Trophoblast cell (in vitro differentiated cells and primary cell): ENCODE measurements at places on chromosomes 3 and 15.

GRCh38 chr3:119357190-119357589 is 63.0 kb downstream of the ARHGAP31 start:
- peak; percentile 70 for DNase-seq

DNA sequence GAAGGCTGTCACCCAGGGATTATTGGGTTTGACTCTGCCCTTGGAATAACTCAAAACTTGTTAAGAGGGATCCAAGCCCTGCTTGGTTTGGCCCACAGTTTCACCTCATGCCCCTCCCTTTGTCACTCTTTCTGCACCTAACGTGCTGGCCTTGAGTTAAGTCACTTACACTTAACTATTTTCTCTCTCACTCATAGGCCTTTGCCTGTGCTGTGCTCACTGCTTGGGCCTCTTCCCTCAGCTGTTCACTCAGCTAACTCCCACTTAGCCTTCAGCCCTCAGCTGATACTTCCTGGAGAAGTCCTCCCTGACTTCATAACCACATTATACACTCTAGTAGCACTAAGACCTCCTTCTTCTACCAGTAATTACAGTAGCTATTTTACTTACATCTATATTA is 133.3 kb downstream of the CMSS1 start:
- DNase-seq: no peak

- DNase-seq: no peak
Measured at GRCh38 chr3:146542978-146543377, 1.4 kb downstream of the PLSCR1 start.

GRCh38 chr3:122857019-122857418 is 62.1 kb downstream of the SLC49A4 start:
- DNase-seq: no peak

GRCh38 chr3:174191380-174191779 is 667.8 kb upstream of the NAALADL2 start:
- DNase-seq: no peak

GRCh38 chr3:183253528-183254486 is 754 bp downstream of the B3GNT5 start:
- DNase-seq: peak; percentile 12

- no peak for DNase-seq
Measured at GRCh38 chr3:187507905-187508304, 139.7 kb downstream of the RTP4 start.

DNA sequence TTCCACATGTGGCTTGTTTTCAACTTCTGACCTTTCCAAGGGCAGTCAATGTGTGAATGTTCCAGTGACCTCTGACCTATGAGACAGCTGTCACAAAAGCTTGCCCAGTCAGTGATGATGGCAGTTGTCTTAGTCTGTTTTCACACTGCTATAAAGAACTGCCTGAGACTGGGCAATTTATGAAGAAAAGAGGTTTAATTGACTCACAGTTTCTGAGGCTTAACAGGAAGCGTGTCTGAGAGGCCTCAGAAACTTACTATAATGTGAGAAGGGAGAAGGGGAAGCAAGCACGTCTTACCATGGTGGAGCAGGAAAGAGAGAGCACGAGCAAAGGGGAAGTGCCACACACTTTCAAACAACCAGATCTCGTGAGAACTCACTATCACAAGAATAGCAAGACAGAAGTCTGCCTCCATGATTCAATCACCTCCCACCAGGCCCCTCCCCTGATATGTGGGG is 95.6 kb downstream of the ECT2 start:
- DNase-seq: no peak

- no peak for DNase-seq
Measured at GRCh38 chr3:24135280-24135679, 190.2 kb downstream of the NR1D2 start.

- DNase-seq: no peak
Measured at GRCh38 chr3:100274361-100274760, 13.6 kb downstream of the TBC1D23 start.

GRCh38 chr3:114857299-114857701 is 289.8 kb downstream of the ZBTB20 start:
- DNase-seq: no peak

DNA sequence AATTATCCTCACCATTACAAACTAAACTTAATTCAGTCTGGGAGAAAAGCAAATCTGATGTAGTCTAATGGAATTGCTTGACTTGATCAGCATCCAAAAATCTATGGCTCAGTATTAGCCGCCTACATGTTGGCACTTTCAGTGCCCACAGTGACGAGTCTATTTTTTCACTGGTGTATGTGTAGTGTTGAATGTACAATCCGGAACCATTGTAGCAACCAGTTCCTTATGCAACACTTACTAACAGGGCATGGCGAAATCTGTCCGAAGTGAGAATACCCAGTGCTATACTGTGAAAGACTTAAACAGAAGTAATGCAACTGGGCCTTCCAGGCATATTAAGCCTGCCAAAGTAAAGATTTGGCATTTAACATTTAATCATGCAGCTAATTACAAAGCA is 18.6 kb downstream of the LRRN1 start:
- DNase-seq: no peak

- peak; percentile 51 for DNase-seq
Measured at GRCh38 chr15:73851689-73852088, 21.7 kb upstream of the TBC1D21 start.

DNA sequence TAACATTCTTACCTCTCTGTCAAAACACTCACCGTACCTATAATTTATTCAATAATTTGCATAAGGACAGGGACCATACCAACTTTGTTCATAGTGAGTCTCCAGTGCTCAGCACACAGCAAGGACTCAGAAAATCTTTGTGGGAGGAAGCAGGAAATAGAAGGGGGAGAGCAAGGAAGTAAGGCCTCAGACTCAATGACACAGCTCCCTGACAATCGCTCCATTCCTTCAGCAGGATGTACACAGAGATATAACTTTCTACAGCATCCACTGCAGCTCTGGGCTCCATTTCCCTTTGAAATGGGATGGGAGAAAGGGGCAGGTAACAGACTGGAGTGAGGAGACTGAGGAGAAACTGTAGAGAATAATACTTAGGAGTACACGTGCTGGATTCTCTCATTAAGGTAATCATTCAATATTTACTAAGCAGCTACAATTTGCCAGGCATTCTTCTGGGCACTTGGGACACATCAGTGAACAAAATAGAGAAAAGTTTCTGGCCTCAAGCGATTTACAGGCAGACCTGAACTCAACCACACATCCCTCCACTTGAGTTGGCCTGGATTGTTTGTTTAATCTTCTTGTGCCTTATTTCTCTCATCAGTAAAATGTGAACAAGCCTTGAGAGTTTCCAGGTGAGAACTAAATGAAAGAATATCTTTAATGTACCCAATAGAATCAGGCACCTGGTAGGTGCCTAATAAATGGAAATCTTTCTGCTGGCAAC is 330.3 kb upstream of the THBS1 start:
- no peak for DNase-seq

DNA sequence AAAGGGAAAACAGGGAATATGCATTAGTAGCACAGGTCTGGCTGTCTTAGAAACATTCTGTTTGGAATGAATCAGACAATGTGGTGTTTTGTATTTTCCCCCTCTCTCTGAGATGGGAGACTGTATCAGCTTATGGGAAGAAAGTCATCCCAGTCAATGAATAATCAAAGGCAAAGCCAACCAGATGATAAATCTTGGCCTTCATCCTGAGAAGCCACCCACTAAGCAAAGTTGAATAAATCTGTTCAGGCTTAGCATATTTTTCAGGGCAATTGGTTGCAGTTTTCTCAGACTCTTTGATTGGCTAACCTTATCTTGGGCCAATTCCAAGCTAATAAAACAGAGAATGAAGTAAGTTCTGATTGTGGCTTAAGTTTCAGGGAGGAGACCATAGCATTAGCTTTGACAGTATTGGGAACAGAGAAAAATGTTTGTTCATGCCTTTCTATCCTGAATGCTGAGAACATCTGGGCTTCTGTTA is 63.6 kb upstream of the ARL8B start:
- DNase-seq: no peak

DNA sequence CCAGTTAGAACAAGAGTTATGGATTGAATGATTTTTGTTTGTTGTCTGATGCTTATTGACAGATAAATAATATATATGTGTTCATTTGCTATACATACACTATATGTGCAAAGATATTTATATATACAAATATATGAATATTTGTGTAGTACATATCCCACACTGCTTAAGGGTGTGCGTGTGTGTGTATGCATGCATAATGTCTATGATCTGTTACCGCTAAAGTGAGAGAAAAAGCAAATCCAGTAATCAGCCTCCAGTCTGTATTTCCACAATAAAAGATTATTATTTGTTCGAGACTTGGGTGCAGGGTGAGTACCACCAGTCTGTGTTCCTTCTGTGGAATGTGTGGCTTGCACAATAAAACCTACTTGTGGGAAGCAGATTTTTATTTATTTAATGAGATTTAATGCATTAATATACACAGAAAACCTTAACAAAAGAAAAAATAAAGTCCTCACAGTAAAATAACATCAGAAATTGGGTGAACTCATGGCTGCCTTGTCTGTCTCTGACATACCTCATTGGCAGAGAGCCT is 366.0 kb upstream of the TBL1XR1 start:
- DNase-seq: no peak

GRCh38 chr3:189606774-189607173 is 24.4 kb upstream of the TP63 start:
- no peak for DNase-seq

- DNase-seq: no peak
Measured at GRCh38 chr15:98330258-98330657, 318.1 kb upstream of the IGF1R start.

- DNase-seq: no peak
Measured at GRCh38 chr3:110933821-110934426, 137.7 kb upstream of the NECTIN3 start.

DNA sequence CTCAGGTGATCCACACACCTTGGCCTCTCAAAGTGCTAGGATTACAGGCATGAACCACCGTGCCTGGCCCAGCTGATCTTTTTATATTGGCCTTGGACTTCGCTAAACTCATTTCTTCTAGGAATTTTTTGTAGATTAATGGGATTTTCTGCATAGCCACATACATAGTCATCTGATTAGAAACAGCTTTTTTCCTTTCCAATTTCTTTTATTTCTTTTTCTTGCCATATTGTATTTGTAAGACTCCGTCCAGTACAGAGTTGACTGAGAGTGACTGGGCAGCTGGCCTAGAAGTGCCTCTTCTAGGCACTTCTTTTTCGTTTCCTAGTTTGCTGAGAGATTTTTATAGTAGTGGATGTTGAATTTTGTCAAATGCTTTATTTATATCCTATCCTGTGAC is 37.4 kb downstream of the ARIH1 start:
- DNase-seq: no peak
